ENCODE measurements at places on chromosomes 13 and 19.

DNA sequence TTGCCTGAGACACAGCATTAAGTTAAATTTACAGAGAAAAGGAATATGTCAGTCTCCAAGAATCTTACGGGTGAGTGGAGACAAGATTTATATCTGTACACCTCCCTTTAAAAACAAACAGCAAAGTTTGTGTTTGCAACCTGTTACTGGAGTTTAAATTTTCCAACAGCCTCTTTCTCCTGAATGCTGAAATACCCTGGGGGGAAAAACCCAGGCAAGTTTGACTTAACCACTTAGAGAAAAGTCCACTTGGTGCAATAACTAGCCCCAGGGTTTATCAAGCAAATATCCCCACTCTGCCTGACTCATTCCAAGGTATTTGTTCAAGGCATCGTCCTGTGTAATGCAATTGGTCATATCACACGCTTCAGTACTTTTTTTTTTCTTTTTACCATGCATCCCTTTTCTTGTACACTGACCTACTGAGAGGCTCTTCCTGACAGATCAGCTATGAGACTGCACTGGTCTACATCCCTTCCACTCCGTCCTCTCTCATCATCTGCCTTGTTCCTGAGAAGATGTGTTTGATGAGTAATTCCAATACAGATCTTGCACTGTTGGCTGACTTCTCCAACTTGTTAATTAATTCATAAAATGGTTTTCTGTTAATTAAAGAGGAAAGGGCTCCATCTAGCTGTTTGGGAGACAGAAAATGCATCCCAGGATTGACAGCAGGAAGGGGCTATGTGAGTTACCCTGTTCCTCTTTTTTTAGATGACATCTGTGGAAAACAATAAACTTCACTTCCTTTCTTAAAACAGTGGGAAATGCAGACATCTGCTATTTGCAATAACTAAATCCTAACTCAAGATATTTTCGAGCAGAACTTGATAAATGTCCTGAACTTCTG lies 212.5 kb upstream of the IRS2 start:
- no peak for DNase-seq

GRCh38 chr19:39166571-39167391 lies 30.0 kb upstream of the NCCRP1 start:
- DNase-seq, result peak; percentile 92

DNA sequence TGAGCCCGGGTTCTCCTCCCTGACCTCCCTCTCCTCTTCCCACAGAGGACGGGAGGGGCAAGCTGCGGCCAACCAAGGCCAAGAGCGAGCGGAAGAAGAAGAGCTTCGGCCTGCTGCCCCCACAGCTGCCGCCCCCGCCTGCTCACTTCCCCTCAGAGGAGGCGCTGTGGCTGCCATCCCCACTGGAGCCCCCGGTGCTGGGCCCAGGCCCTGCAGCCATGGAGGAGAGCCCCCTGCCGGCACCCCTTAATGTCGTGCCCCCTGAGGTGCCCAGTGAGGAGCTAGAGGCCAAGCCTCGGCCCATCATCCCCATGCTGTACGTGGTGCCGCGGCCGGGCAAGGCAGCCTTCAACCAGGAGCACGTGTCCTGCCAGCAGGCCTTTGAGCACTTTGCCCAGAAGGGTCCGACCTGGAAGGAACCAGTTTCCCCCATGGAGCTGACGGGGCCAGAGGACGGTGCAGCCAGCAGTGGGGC lies 162.2 kb downstream of the KDM4B start:
- DNase-seq, result peak; percentile 72

DNA sequence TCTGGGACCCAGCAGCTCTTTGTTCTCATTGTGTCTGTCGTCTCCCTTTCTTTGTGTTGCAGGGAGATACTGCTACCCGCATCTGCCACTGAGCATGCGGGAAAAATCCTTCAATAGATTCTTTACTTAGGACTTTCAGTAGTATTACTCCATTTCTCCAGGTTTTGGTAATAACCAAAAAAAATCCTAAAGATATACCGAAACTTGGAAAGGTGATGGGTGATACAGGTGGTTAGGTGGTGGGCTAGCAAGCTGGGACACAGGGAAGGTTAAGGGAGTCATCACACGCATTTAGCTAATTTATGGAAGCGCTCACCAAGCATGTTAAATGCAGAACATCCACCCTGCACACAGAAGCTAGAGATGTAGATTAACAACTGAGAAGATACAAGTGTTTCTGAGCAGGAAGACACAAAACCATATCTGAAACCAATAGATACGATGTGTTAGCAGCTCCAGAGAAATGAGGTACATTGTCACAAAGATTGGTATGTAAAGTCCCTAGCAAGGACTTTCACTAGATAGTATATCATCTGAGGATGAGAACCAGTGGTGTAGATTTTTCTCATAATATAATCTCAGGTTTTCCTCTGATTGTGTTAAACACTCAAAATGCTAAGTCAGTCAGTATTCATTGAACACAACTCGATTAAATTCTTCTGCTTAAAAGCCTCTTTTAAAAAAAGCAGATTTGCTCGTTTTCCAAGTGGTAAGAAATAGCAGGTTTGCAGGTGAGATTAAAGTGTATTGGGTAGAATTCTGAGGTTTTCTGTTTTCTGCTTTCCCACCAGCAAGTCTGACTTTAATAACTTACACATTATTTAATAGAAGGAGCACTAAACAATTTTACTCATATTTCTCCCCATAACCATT lies 1.2 kb upstream of the SLAIN1 start:
- DNase-seq, result no peak

GRCh38 chr13:53060840-53061490 lies 32.4 kb downstream of the OLFM4 start:
- DNase-seq, result peak; percentile 31

DNA sequence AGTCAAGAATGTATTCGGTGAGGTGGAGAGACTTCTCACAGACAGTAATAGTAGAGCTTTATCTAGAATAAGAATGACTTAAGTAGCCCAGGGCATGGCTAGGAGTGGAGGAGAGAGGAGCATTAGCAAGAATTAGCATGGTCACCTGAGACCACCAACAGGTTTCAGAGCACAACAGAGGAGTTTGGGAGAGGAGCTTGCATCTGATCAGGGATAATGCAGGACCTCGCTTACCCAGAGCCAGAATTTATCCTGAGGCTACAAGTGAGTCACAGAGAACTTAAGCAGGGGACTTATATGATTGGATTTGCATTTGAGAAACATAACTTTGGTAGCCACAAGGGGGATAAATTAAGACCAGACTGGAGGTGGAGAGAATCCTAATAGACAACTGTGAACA lies 102.1 kb upstream of the FNDC3A start:
- no peak for DNase-seq

- no peak for DNase-seq
Measured at GRCh38 chr13:33799950-33800592, 17.9 kb upstream of the RFC3 start.

- DNase-seq, result no peak
Measured at GRCh38 chr13:61695147-61695546, 279.5 kb upstream of the PCDH20 start.

- DNase-seq, result no peak
Measured at GRCh38 chr13:73683746-73684145, 450.5 kb downstream of the KLF12 start.

DNA sequence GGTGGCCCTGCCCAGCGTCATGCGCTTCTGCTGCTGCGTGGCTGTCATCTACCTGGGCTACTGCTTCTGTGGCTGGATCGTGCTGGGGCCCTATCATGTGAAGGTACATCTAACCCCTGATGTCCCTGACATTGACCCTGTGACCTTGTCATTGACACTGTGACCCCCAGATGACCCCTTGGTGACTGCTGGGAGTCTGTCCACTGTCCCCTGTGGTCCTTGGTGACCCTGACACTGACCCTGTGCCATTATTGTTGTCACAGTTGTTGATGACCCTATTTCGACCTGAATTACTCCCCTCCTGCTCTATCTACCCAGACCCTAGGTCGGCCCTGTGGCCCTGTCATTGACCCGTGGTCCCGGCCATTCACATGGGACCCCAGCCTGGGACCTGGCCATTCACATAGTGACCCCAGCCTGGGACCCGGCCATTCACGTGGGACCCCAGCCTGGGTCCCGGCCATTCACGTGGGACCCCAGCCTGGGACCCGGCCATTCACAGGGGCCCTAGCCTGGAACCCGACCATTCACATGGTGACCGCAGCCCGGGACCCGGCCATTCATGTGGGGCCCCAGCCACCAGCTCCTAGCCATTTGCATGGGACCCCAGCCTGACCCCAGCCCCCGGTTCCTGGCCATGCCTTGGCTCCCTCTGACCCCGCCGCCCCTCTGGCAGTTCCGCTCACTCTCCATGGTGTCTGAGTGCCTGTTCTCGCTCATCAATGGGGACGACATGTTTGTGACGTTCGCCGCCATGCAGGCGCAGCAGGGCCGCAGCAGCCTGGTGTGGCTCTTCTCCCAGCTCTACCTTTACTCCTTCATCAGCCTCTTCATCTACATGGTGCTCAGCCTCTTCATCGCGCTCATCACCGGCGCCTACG lies 5.7 kb upstream of the PNPLA6 start:
- no peak for DNase-seq

Measured in mucosa of descending colon (tissue), 3 donors.